ENCODE measurements at places on chromosomes 11 and 22.
A peak's percentile ranks its signal among the peaks of the same experiment; 100 is the strongest.

DNA sequence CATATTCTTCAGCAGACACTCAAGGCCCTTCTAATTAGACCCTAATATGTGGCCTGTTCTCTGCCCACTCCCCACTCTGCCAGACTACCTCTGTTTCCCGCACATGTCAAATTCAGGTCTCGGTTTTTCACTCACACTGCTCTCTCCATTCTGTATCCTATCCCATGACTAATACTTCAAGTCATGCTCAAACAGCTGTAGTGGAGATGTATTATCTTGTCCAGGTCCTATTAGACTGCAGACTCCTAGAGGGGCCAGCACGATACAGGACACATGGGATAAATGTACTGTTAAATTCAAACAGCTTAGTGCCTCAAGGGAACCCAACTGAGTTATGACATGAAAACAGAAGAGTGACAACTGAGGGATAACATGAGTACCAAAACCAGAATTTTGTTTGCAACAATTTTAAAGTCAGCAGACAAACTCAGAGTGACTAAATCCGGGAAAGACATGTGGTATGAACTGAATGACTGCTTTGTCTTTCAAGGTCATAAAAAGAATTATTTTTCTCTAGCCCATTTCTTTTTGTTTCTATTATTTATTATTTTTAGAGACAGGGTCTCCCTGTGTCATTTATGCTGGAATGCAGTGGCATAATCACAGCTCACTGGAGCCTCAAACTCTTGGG lies 20.5 kb downstream of the ATP6V1E1 start:
- no peak for DNase-seq

- no peak for DNase-seq
Measured at GRCh38 chr11:67299471-67300191, 3.7 kb upstream of the SSH3 start.

GRCh38 chr22:31637447-31637890 lies 24.5 kb downstream of the PISD start:
- DNase-seq, result no peak

GRCh38 chr11:2301631-2302305 lies at the start of the genes C11orf21 and TSPAN32:
Gene C11orf21 (minus strand): TSS chr11:2301918. CDS start chr11:2301808, 110 bp downstream.
Gene TSPAN32 (plus strand): TSS chr11:2302013. CDS start chr11:2302150, 137 bp downstream.
- DNase-seq, result peak; percentile 63

DNA sequence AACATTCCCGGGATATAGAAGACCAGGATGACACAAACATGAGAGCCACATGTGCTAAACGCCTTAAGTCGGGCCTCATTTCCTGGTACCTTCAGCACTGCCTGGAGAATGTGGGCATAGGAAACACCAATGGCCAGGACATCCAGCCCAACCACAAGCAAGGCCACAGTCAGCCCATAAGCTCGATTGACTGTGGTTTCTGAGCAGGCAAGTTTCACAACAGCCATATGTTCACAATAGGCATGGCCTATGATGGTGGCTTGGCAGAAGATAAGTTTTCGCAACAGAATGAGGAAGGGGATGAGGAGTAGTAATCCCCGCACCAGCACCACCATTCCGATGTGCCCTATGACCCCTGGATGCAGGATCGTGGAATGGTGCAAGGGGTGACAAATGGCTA lies 26.9 kb upstream of the OR56A1 start:
- DNase-seq, result no peak

- DNase-seq, result no peak
Measured at GRCh38 chr11:73318501-73319011, 10.5 kb downstream of the ARHGEF17 start.

GRCh38 chr11:108518581-108518980 lies 20.4 kb upstream of the POGLUT3 start:
- DNase-seq, result no peak

DNA sequence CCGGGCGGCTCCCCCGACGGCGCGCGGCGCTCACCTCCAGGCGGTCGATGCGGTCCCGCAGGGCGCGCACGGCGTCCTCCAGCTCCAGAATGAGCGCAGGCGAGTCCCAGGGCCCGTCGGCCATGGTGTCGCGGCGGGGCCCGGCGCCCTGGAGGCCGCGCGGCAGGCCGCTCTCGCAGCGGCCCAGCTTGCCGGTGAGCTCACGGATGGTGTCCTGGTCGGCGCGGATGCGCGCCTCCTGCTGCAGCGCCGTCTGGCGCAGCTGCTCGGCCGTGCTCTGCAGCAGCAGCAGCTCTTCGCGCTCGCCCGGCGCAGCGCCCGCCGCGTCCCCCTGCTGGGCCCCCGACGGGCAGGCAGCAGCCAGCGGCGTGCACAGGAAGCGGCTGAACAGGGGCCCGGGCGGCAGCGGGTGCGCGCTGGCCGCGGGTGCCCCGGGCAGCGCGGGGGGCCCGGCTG lies 599 bp downstream of the NPTXR start:
- DNase-seq, result peak; percentile 54

GRCh38 chr11:121179306-121179705 lies 78.3 kb downstream of the TECTA start:
- no peak for DNase-seq

GRCh38 chr11:9923280-9923679 lies 259.4 kb downstream of the SWAP70 start:
- no peak for DNase-seq

GRCh38 chr11:69437001-69437875 lies 44.2 kb upstream of the LINC01488 start:
- DNase-seq, result no peak

DNA sequence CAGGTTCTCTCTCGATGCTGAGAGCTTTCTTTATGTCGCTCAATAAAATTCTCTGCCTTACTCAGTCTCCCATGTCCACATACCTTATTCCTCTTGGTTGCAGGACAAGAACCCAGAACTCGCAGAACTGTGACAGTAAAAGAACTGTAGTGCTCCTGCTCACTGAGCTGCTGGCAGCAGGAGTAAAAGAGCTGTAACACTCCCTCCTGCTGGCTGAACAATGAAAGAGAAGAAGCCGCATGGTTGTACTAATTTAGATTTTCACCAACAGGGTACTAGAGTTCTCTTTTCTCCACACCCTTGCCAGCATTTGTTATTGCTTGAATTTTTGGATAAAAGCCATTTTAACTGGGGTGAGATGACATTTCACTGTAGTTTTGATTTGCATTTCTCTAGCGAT lies 433.2 kb downstream of the GUCY1A2 start:
- DNase-seq, result no peak

- DNase-seq, result no peak
Measured at GRCh38 chr22:19106886-19107729, 15.1 kb downstream of the DGCR2 start.

DNA sequence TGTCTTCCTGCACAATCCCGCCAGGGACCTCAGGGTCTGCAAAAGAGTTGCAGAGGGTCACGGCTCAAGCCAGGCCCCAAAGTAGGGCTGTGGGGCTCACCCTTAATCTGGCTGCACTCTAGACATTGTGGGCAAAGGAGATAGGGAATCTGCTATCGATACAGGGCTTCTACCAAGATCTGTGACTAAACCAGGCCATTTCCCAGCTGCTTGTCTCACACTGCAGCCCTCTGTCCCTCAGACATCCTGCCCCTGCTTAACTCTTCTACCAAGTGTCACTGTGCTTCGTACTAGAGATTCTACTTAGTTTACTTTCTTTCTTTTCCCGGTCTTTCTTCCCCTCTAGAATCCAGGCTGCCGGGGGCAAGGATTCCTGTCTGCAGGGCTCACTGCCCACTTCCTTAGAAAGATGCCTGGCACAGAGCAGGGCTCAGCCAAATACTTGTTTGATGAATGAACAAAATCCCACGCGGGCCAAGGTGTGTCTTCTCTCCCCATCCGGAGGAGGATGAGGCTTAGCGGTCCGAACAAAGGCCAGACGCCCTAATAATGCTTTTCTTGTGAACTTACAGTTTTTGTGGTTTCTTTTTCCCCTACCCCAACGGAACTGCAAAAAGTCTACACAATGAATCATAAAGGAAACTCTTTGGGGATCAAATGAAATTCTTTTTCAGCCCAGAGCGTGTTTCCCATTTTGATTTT lies 61.3 kb upstream of the ANO1 start:
- no peak for DNase-seq

- DNase-seq, result no peak
Measured at GRCh38 chr11:30326114-30326778, 3.3 kb downstream of the ARL14EP start.

DNA sequence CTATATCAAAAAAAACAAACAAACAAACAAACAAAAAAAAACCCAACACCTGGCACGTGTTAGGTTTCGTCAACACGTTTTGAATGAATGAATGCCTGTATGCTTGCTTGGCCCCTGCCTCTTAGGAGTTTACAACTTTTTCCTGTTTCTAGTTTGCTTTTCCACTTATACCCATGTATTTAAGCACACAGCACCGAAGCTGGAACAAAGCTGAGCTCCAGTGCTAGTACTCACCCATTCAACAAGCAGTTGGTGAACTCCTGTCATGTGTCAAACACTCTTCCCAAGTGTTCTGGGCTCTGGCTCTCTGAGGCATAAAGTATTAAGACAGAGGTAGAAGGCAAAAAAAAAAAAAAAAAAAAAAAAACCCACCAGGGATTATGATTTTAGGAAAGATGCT lies 599.3 kb downstream of the BUD13 start:
- DNase-seq, result no peak

DNA sequence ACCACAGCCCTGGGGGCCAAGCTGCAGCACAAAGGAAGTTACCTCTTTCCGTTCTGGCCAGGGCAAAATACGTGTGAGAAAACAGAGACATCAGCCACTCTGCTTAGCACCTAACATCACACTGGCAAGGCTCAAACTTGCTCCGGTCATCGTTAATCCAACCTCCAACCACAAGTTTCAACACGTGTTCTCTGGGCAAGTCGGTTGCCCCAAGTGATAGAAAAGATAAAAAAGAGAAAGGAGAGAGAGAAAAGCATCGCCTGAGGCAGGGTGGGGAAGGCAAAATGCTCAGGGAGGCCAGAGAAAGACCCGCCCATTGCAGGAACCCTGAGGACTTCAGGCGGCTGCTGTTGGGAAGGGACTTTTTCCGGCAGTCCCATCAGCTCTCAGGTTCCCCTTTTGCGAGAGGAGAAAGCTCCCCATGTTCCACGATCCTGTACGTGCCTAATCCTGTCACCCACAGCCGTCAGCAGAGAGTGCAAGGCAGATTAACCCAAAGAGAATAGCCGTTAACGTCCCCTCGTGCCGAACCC lies 18.5 kb upstream of the B4GALNT4 start:
- no peak for DNase-seq

- no peak for DNase-seq
Measured at GRCh38 chr11:74980634-74981033, 8.1 kb upstream of the NEU3 start.

GRCh38 chr11:6269994-6270393 lies 10.4 kb downstream of the CCKBR start:
- DNase-seq, result no peak

DNA sequence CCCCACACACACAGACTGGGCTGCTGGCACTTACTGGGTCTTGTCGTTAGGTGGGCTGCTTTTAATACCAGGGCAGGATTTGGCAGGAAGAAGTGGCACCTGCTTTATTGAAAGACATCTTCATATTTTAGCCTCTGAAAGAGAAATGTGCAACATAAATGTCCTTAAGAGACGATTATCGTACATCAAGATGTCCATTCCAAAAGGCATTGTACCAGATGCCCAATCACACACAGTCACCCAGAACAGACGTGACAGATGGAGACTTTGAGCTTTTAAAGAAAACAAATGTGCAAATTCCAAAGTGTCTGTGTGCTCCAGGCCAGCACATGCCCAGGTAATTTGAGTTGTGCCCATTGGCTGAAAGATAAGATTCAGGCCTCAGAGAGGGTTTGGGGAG lies 155.7 kb downstream of the RRAS2 start:
- no peak for DNase-seq

DNA sequence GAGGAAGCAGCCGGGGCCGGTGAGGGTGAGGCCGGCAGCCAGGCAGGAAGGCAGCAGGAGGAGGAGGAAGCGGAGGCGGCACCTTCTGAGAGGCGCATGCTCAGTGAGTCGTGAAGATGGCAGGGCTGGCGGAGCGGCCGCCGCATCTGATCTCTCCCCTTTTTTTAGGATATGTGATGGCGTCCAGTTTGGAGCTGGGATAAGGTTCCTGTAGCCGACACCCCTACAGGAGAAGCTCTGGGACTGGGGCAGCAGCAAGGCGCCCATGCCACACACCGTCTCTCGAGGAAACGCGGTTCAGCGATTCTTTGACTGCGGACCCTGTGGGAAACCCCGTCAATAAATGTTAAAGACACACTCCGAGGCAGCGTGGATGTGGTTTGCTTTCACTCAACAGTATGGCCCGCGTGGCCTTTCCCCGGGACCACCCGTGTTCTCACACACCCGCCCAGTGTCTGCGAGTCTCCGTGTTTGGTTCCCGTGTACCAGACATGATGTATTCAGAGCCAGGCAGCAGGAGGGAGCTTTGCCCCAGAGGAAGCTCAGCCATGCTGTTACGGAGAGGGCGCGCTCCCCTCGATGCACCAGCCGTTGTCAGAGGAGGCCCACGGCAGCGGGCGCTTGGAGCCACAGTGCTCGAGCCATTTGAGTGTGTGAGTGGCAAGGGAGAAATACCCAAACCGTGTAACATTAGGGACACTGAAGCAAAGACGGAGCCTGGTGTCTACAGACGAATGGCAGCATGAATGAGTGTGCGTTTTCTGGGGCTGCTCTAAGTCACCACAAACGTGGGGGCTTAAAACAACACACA lies 27.7 kb upstream of the PARVB start:
- DNase-seq, result peak; percentile 75

DNA sequence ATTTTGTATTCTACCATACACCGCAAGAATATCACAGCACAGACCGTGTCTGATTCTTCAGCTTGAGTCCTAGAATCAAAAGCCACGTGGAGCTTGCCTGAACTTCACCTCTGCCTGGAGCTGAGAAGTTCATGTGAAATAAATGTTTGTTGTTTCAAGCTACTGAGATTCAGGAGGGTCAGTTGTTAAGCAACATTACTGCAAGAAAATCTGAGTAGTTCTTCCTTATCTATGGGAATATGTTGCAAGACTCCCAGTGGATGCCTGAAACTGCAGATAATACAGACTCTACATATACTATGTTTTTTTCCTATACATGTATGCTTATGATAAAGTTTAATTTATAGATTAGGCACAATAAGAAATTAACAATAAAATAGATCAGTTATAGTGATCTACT lies 995.3 kb downstream of the TBC1D22A start:
- DNase-seq, result no peak

DNA sequence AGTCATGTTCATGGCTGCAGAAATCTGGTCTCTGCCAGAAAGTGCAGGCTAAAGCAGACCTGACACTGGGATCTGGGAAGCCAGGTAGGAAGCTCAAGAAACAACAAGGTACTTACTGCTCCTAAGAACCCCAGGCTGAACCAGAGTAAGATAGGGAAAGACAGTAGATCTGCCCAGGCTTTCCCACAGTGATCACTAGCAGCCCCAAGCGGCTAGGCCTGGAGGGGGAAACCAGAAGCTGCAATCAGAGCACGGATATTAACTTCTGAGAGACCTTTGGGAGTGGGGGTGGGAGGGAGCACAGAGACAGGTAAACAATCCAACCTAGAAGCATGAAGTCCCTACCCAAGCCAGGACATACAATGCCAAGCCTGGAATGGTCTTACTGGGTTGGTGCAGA lies 135.2 kb upstream of the C11orf58 start:
- DNase-seq, result no peak

- DNase-seq, result no peak
Measured at GRCh38 chr11:61534933-61535839, 26.6 kb downstream of the LRRC10B start.

DNA sequence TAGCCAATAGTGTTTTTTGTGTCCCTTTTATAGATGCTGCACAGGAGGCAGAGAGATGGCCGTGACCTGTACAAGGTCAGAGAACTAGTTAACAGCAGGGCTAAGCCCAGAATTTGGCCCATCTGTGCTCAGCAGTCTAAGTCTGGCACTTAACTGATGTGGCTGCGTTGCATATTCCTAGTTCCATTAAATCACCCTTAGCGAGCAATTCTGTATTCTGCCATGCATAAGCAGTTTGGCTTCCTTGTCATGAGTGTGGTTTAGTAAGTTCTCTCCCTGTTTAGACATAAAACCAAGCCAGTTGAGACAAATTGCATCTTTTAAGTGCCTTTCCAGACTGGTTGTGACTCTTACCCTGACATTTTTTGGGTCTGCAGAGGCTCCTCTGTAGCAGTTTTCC lies 230.6 kb upstream of the TENM4 start:
- no peak for DNase-seq

Measured in activated naive CD4-positive, alpha-beta T cell treated with Interleukin-2 at 50 U/mL for 16 hours (primary cell).